ENCODE measurements at places on chromosomes 6 and 20.

DNA sequence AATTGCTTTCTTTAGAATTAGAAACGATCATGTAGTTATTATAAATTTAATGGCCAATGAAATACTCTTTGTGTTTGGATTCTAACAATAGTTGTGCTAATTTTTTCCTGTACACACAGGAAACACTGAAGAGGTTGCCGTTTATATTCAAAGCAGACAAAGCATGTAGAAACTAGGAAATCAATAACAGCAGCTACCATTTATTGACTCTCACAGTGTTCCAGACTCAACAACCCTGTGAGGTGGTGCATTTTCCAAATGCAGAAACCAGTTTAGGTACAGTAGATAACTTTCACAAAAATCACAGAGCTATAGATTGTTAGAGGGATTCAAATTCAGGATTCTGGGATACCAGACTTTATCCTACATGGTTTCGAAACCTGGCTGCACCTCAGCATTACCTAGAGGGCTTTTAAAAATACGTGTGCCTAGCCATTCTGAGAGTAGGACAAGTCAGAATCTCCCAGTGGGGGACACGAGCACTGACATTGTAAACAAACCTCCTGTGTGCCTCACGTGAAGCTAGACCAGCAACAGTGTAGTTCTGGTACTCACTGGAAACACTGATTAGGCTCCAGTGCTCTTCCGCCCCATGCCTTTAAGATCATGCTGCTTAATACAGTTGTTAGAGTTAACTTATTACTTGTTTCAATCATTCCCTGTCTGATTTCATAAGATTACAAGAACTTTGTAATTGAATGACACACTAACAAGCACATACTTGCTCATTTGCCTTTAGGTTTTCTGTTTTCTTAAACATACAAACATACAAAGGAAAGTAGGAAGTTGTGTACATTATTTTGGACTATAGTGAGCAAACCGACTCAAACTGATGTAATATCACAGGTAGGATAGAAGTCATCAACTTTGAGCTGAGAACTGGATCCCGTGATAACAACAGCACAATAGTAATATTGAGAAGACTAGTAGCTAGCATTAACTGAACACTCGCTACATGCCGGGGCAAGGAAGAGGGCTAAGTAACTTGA is 65.8 kb downstream of the MAP3K4 start:
- DNase-seq: peak; percentile 51

DNA sequence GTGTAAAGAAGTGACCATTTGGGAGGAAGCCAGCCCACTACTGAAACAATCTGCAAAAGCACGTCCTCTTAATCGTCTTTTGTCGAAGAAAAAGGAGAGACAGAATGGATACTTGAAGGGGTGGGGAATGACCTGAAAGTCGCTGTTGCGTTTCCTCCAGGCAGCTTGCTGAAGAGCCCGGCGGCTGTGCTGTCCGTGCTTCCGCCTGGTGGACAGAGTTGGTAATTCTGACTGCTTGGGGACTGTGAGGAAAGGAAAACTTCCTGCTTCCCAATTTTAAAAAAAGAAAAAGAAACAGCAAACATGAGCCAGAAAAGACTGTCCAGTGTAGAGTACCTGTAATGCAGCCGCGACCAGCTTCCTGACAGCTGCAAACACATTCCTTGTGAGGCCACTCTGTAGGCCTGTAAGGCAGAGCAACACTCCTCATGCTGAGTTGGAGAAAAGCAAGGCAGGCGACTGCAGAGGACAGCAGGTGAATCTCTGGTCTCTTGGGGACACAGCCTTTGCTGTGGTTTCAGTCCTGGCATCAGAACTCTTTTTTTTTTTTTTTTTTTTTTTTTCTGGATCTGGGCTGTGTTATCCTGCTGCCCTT is 251.1 kb upstream of the TBX18 start:
- DNase-seq: peak; percentile 8

DNA sequence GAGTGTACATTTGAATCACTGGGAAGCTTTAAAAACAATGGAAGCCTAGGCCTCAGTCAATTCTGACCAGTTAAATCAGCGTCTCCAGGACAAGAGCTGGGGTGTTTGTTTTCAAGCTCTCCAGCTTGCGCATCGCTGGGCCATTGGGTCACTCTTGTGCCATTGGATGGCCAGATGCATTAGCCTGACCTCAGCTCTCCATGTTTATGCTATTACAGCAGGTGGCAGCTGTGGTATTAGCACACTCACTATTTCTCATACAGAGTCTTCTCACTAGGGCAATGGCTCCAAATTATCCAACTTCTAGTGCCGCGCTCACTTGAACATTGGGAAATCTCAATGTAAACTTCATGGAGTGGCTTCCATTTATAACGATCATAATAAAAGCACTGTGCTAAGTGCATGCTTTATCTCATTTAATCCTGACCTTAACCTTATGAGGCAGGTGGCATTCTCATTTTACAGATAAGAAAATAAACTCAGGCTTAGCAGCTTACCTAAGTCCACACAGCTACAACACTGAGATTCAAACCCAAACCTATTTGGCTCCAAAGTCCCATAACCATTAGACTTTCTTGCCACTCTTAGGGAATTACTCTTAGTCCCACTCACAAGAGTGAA is 108.8 kb downstream of the PPP1R14C start:
- no peak for DNase-seq

DNA sequence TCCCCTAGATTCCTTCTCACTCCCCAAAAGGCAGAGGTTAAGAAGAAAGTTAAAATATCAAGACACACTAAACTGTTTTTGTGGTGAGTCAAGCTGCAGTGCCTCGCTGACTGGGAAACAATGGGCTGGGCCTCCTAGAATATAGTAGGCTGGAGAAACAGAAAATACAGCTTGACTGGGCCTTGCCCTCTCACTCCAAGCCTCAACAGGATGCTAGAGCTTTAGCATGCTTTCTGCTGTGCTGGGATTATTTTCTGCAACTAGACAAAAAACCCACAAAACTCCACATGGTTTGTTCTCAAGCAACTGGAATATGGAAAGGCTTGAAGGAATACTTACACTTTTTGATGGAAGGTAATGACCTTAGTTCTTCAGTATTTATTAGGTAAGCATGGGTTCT is 27.9 kb downstream of the FOXO3 start:
- DNase-seq: no peak

- no peak for DNase-seq
Observed at GRCh38 chr6:41135062-41135832, 18.9 kb downstream of the TREML1 start.

GRCh38 chr6:83071023-83071422 is 3.6 kb downstream of the DOP1A start:
- DNase-seq: no peak

DNA sequence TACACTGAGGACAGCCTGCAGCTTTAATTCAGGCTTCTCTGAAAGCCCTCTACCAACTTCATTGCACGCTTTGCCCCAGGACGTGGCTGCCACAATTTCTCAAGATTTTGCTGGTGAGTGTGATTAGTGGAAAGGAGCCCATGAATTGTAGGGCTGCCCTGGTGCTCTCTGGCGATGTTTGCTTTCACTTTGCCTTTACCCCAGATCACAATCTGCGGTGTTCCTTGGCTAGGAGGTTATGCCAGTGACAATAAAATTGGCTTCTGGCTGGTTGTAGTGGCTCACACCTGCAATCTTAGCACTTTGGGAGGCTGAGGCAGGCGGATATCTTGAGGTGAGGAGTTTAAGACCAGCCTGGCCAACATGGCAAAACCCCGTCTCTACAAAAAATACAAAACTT is 139.3 kb downstream of the FOXC1 start:
- DNase-seq: no peak

DNA sequence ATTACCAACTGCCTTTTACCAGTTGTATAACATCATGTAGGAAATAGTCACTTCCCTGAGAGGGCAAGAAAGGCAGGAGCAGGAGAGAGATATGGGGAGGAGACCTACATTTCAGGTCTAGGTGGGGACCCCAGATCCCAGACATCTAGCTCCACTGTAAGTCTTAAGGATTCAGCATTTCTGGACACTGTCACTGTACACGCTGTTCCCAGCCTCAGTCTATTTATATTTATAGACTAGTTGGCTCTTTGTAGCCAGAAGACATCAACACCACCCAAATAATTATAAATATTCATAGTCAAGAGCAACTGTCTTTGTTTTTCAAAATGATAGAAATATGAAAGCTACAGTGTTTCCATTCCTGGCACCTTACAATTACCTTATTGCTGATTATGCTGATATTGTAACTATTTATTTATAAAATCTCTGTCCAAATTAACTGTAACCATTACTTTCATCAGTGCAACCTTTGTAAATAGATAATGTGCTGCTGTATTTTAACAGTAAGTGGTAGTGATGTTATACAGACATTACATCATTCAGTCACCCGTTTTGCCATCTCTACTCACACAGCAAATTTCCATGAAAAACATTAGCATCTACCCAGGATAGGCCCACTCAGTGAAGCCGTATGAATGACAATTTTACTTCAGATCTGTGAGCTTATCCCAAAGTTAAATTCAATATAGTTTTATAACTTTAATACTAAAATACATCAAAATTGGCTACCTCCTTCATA is 162.8 kb downstream of the PTPRK start:
- no peak for DNase-seq

GRCh38 chr6:62367601-62368000 is 81.6 kb upstream of the KHDRBS2 start:
- DNase-seq: no peak

GRCh38 chr20:54085910-54086309 is 15.5 kb upstream of the BCAS1 start:
- no peak for DNase-seq

GRCh38 chr6:150878347-150879213 is 13.1 kb downstream of the MTHFD1L start:
- no peak for DNase-seq

GRCh38 chr20:62837790-62838127 is 20.9 kb downstream of the COL9A3 start:
- no peak for DNase-seq

DNA sequence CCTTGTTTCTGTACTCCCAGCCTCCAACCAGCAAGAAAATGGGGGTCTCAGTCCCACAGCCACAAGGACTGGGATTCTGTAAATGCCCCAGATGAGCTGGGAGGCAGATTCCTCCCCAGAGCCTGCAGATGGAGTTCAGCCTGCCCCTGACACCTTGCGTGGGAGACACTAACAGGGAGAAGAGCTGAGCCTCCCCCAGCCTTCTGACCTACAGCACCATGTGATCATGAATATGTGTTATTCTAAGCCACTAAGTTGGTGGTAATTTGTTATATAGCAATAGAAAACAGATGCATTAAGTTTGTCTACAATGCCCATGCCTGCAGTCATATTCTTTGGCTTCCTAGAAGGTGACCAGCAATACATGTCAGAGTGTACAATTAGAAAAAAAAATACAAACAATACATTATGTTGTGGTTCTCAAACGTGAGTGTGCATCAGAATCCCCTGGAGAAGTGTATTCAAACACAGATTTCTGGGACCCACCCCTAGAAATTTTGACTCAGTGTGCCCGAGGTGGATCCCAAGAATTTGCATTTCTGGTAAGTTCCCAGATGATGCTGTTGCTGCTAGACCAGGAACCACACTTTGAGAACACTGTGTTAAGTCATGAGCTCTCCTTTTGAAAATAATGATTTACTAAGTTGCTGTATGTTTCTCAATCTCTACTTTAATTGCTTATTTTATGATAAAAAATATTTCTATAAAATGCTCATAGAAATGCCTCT is 39.9 kb downstream of the SLC22A3 start:
- DNase-seq: no peak

GRCh38 chr6:52566201-52566600 is 10.7 kb downstream of the TRAM2 start:
- no peak for DNase-seq

- no peak for DNase-seq
Observed at GRCh38 chr6:15539722-15540270, 123.0 kb downstream of the DTNBP1 start.

DNA sequence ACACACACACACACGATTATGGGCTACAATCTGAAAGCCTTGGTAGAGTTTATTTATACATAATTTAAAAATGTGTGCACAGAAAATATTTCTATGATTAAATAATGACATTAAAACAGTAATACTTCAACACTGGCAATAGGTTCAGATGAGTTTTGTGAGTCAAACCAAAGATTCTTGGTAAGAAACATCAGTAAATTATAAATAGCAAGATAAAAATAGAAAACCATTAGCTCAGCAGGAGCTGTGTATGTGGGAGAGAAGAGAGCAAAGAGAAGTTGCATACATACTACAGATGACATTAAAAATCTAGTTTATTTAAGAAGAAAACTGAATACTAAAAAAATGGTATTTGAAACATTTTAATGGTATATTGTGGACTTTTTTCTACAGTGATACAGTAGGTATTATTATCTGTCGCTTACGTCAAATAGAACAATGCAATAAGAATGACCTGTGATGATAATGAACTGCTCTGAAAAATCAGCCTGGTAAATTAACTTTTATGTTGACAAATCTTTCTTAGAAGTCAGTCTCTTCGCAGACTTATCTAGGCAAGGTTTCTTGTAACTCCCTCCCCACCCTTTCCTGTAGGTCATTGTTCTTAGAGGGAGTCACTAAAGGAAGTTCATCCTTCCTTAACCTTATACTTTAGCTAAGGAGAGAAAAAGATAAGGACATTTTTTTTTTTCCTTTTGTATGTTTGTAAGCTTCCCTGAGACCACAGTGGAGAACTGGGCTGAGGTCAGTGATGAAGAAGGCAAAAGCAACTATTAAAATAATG is 149.3 kb downstream of the GJA1 start:
- DNase-seq: no peak

DNA sequence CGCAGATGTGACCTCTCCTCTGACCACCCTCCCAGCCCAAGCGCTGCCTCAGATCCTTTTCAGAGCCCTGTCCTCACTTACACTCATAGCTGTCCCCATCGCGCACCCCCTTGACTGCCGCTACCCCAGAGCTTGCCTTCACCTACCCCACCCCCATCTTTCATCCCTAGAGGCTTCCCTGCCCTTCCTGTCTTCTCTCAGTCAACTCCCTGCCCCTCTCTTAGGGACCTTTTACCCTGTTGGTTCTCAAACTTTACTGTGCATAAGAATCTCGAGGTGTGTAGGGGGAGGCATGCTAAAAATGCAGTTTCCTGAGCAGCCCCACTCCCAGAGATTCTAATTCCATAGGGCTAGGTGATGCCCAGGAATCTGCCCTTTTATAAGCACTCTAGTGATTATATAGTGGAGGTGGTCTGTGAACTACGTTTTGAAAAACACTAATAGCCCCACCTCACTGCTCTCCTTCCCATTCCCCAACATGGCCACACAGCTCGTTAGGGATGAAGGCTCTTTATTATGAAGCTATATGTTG is 725 bp downstream of the TM9SF4 start:
- DNase-seq: no peak

DNA sequence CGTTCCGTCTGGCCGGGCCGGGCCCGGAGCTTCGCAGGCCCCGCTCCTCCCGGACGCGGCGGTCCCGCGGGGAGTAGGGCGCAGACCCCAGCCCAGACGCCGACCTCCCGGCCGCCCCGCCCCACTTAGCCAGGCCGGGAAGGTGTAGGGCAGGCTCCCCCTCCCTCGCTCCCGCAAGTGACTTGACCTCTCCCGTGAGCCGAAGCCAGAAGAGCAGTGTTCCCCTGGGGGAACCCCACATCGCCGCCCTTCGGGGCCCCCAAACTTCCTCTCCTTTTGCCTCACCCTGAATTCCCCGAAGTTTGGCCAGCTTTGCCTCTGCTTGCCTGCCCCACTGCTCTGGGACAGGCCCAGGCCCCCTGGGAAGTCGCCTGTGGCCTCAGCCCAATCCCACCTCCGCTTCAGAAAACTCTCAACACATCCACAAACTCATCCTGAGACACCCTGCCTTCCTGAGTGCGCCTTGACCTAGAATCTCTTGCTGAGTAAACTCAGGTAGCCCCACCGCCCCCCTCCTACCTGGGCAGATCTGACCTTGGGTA is 524 bp upstream of the NOL4L start:
- no peak for DNase-seq

GRCh38 chr6:2507521-2508037 is 243.1 kb downstream of the MYLK4 start:
- DNase-seq: no peak
